ENCODE measurements at places on chromosomes 1 and 21.

DNA sequence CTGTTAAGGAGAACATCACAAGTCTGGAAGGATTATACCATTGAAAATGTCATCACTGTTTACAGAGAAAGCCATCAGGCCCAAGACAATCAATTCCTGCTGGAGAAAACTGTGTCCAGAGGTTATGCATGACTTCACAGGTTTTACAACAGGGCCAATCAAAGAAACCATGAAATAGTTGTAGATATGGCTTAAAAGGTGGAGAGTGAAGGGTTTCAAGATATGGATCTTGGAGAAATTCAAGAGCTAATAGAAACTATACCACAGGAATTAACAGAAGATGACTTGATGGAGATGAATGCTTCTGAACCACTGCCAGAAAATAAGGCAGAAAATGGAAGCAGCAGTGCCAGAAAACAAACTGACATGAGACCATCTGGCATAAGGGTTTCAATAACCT, 30.2 kb downstream of the USP1 start:
- no peak for DNase-seq

- DNase-seq: no peak
Observed at GRCh38 chr1:183778045-183778444, 26.9 kb upstream of the RGL1 start.

- DNase-seq: no peak
Observed at GRCh38 chr1:77542813-77543420, 139.5 kb downstream of the ZZZ3 start.

- DNase-seq: no peak
Observed at GRCh38 chr1:204931768-204932572, 61.3 kb downstream of the NFASC start.

- no peak for DNase-seq
Observed at GRCh38 chr1:241600496-241600901, 39.7 kb downstream of the CHML start.

GRCh38 chr1:186220067-186220466, 155.0 kb downstream of the TPR start:
- no peak for DNase-seq

DNA sequence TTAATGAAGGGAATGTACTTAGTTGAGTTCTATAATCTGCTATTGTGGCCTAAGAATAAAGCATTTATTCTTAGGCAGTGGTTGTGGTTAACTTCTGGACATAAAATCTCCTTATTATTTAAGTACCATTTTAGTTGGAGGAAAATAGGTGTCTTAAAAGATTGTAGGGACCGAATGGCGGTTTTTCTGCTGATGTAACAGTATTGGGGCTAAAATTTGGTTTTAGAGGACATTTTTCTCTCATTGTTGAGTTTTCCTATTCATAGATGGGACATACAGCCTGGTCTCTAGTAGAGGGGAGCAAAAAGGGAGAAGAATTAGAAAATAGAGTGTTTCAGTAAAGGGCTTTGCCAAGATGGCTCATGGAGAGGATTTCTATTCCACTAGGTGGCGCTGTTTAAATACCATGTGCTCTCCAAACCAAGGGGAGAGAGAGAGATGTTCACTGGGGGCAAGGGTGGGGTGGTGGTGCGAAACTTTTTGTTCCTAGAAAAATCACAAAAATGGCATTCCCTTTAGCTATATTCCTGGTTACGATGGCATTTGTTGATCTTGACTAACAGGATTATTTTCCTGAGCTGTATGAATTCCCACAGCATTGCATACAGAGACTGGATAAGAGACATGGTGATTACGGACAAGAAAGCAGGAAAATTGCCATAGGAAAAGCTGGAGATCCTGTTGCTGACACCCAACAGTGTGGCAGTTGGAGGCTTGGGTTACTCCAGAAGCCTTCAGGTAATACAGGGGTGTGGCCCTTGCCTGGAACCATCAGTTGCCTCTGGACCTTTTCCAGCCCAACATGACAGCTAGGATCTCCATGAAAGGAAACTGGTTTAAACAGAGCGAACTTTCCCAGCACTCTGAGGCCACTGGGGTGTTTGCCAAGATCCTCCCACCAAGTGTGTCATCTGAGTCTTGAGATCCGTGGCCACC, 18.2 kb upstream of the FCGR2A start:
- peak; percentile 17 for DNase-seq

- no peak for DNase-seq
Observed at GRCh38 chr1:185311589-185312225, 5.3 kb downstream of the IVNS1ABP start.

DNA sequence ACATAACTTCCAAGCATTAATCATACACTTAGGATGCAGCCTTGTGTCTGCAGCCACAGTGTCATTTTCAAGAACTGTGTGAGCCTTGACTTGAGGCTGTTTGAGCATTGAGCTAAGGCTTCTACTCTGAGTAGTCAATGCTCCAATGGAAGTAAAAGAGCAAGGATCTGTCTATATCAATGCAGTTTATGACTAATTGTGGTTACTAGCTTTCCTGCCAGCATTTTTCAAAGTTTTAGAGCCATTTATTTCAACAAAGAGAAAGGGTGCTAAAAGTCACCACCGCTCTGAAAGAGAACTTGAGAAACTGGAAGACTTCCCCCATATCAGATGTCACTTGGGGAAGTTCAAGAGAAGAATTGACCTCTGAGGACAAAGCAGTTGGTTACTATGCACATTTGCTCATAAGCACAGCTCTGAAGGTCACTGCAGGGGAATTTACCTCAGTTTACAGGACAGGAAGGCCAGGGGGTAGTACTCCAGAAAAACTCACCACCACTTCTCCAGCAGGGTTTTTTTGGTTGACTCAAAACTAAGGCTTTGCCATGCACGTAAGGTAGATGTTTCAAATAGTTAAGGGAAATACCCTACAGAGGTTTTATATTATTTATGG, 24.5 kb upstream of the RGS1 start:
- no peak for DNase-seq

GRCh38 chr21:44943005-44943685, 3.3 kb downstream of the SLX9 start:
- no peak for DNase-seq

DNA sequence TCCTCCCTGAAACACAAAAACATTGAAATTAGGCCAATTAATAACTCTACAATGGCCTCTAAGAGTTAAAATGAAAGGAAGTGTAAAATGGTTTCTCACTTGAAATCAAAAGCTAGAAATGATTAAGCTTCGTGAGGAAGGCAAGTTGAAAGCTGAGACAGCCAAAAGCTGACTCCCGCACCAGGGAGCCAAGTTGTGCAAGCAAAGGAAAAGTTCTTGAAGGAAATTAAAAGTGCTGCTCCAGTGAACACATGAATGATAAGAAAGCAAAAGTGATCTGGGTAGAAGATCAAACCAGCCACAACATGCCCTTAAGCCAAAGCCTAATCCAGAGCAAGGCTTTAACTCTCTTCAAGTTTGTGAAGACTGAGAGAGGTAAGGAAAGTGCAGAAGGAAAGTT, 22.8 kb downstream of the CYYR1 start:
- no peak for DNase-seq

DNA sequence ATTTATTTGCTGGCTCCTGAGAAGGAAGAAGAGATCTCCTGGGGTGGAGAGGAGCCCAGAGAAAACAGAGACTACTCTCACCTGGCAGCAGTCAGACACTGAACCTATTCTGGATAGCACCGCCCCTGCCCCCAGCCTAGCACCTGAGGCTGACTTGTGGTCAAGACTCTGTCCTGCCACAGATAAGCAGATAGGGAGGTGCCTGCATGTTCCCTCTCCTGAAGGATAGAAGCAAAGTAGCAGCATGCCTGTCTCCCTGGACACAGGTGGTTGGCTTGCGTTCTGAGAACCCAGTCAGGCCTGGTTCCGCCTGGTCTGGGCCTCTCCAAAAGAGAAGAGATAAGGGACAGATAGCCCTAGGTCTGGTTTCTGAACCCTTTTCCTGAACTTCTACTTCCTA, 1.3 kb upstream of the EFNA3 start:
- no peak for DNase-seq

DNA sequence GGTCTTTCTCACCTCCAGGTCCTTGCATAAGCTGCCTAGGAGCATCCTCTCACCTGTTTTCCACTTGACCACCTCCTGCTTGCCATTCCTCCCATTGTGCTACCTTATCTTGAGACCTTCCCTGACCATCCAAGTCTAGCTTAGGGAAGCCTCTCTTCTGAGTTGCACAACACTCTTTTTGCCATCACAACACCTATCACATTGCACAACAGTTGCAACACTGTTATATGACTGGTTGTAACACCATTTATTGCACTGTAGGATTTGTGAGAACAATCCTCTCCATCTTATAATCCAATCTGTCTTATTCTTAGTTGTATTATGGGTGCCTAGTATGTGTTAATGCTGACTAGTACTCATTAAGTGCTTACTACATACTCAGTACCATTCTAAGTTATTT, 488.7 kb downstream of the OMA1 start:
- DNase-seq: no peak

GRCh38 chr1:237115035-237115434, 73.1 kb downstream of the RYR2 start:
- no peak for DNase-seq

- DNase-seq: no peak
Observed at GRCh38 chr1:192702212-192702902, 66.4 kb downstream of the RGS13 start.

DNA sequence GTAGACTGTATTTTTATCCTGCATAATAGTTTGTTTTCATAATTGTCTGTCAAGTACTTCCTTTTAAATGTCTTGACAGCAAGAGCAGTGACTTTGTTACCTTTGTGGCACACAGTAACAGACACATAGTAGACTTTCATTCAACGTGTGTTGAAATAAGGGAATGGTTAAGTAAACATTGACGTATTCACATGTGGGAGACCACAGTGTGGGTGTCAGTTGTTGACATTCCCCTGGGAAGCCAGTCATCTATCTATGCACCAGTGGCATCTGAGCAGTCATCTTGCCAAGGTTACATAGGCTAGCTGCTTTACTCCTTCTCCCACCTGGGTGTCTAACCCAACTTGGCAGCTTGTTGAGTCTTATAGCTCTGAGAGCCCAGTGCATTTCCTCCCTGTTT, 1.4 kb upstream of the NUP133 start:
- no peak for DNase-seq

DNA sequence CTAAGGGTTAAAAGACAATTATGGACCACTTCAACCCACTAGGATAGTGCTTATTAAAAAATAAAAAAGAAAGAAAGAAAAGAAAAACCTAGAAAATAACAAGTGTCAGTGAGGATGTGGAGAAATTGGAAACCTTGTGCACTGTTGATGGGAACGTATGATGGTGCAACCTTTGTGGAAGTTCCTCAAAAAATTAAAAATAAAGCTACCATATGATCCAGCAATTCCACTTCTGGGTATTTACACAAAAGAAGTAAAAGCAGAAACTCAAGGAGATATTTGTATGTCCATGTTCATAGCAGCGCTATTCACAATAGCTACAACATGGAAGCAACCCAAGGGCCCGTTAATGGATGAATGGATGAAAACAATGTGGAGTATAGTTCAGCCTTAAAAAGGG, 115.2 kb upstream of the ATP1A1 start:
- no peak for DNase-seq

- no peak for DNase-seq
Observed at GRCh38 chr1:217437376-217437775, 193.5 kb downstream of the GPATCH2 start.

- DNase-seq: no peak
Observed at GRCh38 chr1:24765308-24765988, 20.2 kb downstream of the CLIC4 start.

Measured in NCI-H1048 (cell line).